ENCODE measurements at places on chromosomes 6 and 20. TPM values are rescaled to one million over a fixed set of nuclear protein-coding genes. Genes with fewer than 3 reads are reported as not detected.

The PRPH2 gene
- 0.87 TPM for total RNA-seq

The OR12D3 gene
- total RNA-seq, result not detected

The RAD21L1 gene
- total RNA-seq, result not detected

The TAAR5 gene
- not detected for total RNA-seq

GRCh38 chr6:167652701-167653095, 174.0 kb upstream of the AFDN start:
- DNase-seq, result no peak

DNA sequence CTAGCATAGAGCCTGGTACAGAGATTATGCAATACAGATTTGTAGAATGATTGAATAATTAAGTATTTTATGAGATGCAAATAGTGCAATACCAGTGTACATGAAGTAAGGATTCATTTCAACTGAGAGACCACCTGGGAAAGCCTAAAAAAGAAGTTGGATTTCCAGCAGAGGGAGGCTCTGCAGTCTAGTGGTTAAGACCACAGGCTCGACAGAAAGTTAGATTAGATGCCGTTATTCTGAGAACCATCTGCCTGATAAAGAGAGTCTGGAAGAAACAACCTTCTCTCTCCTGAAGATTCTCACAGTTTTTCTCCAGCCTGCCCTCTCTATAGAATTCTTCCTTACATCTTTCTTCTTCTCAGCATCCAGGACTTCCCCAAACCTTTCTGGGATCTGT, 13.6 kb upstream of the TNFRSF21 start:
- no peak for DNase-seq

DNA sequence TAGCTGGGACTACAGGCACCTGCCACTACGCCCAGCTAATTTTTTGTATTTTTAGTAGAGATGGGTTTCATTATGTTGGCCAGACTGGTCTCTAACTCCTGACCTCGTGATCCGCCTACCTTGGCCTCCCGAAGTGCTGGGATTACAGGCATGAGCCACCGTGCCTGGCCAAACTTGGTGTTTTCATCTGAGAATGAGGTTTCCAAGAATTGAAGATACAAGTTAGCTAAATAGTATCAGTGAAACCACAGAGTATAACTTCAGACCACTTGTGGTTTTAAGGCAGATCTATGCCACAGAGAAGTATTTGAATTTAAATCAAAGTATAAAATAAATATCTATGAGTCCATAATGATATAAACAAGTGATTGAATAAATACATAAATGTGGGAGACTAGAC, 70.1 kb downstream of the SLC16A10 start:
- DNase-seq, result no peak

DNA sequence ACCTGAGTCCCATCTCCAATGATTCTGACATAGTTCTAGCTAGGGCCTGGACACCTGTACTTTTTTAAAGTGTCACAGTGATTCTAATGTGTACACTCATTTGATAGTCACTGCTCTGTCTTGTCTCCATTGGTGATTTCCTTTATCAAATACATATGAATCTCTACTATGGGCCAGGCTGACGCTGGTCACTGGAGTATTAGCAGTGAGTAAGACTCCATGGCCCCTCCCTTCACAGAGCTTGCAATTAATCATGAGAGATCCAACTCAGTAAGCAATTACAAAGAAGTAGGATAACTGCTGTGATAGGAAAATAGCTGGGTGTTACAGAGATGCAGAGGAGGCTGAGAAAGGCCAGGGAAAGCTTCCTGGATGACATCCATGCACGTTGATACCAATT, 19.3 kb upstream of the SASH1 start:
- no peak for DNase-seq

- DNase-seq, result no peak
Observed at GRCh38 chr6:105769987-105770386, 316.1 kb upstream of the PRDM1 start.

The B3GALT4 gene
- total RNA-seq, result 5.5 TPM

- DNase-seq, result no peak
Observed at GRCh38 chr6:6002848-6003620, 3.7 kb downstream of the NRN1 start.

DNA sequence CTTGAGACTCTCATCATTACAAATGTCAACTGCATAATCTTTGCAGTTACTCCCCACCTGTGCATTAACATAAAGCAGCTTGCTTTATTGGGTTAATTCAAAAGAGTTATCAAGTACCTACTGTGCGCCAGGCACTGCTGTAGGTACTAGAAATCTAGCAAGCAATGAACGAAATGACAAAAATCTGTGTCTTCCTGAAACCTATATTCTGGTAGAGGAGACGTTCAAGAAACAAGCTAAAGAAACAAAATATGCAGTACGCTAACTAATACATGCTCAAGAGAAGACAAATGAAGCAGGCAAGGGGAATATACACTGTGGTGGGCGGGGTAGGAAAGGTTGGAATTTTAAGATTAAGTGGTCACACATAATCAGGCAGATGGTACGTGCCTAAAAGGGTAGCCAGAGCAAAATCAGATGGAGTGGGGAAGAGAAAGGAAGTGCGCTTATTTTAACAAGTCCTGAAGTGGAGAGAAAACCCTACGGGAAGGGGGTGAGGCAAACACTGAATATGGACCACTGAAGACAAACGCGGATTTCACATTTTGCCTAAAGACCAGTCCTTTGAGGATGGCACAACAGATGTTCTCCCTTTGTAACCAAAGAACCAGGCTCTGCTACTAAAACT, 1.2 kb downstream of the ELOVL2 start:
- no peak for DNase-seq

DNA sequence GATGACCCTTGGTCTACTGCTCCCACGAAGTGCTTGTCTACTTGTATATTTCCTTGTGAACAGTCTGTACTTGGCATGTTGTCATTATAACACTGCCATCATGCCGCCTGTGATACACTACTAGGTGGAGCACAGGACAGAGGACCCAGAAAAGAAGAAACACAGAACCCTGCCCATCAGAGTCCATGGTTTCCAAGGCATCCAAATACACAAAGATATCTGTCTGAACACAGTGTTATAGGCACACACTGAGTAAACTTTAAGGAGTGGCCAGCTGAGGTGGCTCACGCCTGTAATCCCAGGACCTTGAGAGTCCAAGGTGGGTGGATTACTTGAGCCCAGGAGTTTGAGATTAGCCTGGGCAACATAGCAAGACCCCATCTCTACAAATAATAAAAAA, 110.5 kb upstream of the SLC2A12 start:
- DNase-seq, result no peak

- no peak for DNase-seq
Observed at GRCh38 chr20:10762216-10762615, 88.4 kb upstream of the JAG1 start.

DNA sequence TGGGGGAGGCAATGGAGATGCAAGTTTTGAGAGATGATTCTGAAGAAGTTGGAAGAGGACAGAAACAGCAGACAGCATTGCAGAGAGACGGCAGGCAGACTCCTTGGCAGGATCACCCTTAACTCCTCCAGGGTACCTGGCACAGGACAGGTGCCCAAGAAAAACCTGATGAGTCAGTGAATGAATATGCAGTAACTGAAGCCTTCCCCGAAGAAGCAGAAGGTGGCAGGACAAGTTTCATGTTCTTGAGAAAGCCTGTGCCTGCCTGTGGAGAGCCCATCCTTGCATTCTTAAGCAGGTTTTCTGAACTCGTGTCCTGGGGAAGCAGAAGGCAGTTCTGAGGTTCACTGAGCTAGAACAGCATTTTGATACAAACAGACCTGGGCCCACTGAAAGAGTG, 79.6 kb upstream of the SASH1 start:
- no peak for DNase-seq

The PGM3 gene
- total RNA-seq, result 15.1 TPM

The CLIC5 gene
- 372 TPM for total RNA-seq

DNA sequence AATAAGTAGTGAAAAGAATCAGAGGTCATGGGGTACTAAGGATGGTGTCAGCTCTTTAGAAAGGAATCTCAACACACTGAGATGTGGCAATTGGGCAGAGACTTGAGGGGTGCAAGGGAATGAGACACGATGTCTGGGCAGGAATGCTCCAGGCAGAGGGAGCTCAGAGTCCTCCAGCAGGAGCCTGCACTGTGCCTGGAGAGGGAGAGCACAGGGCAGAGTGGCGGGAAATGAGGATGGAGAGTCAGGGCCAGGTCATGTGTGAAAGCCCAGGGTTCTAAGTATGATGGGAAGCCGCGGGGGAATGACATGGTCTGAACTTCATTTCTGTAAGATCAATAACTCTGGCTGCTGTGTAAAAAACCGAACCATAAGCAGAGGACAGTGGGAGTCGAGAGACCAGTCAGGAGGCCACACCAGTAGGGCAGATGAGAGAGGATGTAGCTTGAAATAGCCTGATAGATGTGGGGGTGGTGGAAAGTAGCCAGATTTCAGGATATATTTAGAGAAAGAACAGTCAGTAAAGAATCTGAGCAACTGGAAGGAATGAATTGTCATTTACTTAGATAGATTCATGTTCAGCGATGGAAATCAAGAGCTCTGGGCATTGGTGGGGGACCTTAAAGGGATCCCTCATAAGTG, 133.4 kb upstream of the DTNBP1 start:
- DNase-seq, result no peak

DNA sequence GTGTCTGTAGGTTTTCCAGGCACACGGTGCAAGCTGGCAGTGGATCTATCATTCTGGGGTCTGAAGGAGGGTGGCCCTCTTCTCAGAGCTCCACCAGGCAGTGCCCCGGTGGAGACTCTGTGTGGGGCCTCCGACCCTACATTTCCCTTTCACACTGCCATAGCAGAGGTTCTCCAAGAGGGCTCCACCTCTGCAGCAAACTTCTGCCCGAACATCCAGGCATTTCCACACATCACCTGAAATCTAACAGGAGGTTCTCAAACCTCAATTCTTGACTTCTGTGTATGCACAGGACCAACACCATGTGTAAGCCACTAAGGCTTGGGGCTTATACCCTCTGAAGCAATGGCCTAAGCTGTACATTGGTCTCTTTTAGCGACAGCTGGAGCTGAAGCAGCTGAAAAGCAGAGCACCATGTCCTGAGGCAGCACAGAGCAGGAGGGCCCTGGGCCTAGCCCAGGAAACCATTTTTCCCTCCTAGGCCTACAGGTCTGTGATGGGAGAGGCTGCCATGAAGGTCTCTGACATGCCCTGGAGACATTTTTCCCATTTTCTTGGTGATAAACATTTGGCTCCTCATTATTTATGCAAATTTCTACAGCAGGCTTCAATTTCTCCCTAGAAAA, 253.3 kb downstream of the ERMARD start:
- no peak for DNase-seq

DNA sequence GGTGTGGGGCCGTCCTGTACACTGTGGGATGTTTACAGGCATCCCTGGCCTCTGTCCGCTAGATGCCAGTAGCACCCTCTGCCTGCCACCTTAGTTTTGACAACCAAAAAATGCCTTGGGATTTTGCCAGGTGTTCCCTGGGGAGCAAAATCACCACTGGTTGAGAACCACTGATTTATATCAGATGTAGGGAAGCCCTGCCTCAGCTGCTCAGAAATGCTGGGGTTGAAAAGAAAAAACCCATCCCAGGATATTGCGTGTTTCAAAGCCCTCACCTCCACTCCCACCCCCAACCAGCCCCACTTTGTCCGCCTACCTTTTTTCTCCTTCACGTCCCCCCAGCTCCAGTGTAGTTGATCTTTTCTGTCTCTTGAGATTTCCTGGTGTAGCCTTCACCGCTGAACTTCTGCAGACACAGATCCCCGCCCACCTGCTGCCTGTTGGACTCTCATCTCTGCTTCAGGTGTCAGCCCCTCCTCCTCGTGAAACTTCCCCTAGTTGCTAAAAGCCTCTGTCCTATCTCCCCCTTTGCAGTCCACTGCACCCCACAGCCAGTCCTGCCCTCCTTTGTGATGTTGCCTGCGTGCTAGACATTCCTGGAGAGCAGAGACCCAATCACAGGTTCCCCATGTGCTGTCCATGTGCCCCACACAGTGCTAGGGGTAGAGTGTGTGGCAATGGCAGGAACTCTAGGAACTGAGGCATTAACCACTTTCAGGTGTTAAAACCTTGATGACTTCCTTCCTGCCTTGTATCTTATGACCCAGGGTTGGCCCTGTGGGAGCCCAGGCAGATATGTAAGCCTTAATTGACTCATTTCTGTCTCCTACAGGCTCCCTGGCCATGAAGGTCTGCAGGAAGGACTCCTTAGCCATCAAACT, 98.9 kb downstream of the TBC1D7 start:
- no peak for DNase-seq

- DNase-seq, result no peak
Observed at GRCh38 chr6:130215526-130215925, 7.2 kb downstream of the SAMD3 start.

DNA sequence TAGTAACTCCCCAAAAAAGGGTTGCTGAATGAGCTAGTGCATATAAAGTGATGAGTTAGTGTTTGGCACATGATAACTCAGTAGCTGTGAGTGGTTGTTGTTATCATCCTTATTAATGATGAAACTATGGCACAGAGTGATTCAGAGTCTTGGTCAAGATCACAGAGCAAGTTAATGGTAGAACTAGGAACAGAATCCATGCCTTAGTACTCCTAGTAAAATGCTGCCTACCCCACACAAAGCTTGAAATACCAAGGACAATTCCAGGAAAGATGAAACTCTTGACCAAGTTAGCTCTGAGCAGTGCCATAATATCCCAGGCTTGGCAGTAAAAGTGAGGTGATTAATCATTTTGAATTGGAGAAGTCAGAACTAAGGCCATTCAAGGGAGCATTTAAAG, 109.1 kb upstream of the ENPP5 start:
- no peak for DNase-seq

DNA sequence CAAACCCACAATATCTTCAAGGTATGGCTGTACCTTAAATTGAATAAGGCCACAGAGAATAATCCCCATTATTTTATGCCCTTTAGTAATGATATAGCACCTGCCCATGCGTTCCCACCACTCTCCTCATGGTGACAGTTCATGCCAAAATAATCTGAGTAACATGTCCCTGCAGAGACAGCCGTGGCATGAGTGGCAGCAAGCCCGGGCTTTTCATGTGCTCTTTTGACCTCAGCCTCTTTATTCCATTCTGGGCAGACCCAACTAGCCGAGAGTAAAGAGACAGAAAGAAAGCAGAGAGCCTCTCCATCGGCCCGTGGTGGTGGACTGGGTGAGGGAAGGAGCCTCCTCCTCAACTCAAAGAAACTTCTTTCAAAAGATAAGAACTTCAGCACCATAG, 19.9 kb upstream of the POPDC3 start:
- DNase-seq, result peak; percentile 64

- DNase-seq, result no peak
Observed at GRCh38 chr6:15945593-15946159, 183.2 kb upstream of the MYLIP start.

The CDC40 gene
- 18.1 TPM for total RNA-seq
